Right cardiac atrium (tissue), 5 donors: ENCODE measurements at places on chromosomes 12 and 14.

DNA sequence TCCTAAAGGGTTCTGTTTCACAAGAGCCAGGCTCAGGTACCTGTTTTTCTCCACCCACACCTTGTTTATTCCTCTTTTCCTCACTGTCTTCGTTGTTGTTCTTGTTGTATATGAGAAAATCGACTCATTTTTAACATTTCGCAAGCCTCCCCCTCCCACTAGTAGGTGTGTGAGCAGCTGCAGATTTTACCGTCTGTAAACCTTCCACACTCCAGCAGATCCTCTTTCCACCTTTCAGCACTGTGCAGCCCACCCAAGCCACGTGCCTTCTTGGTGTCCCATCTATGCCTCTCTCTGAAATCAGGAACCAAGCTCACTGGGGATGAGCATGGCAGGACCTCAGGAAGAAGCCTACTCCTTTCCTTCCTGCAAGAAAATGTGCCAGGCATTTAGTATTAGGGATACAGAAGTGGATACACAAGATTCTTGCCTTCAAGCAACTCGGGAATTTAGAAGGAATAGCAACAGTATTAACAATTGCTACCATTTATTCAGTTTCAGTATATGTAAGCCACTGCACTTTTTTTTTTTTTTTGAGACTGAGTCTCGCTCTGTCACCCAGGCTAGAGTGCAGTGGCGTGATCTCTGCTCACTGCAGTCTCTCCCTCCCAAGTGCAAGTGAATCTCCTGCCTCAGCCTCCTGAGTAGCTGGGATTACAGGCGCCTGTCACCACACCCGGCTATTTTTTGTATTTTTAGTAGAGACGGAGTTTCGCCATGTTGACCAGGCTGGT, 113.6 kb downstream of the CHST11 start:
- no peak for DNase-seq

DNA sequence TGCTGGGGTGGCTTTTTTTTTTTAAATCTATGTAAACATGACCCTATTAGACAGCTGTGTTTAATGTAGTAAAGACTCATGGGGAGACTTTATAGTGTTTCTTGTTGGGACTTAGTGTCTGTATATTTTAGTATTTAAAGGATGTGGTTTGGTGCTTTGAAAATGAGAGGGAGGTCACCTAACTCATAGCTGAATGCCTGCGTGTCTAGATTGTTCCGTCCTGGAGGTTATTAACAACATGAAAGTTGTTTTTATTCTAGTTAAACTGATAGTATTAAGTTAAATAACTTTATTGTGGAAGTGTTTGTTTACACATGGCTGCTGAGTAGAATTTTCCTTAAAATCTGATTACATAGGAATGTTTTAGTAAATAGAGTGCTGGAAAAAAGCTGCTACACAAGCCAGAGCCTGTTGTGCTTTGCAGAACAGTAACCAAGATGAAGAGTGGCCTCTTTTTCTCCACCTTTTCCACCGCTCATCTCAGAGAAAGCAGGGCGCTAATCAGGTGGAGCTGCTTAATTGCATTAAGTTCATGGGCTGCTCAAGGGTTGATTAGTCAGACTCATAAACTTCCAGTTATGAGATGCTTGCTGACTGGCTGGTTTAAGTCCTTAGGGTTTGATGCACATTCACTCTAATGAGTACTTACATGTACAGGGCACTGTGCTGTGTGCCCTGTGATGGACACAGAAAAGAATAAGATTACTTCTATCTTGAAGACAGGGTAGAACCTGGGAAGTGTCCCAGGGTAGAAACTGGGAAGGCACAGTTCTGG, 62.7 kb downstream of the FBXO34 start:
- no peak for DNase-seq

GRCh38 chr12:3241621-3242020, 164.4 kb downstream of the TSPAN9 start:
- DNase-seq: no peak

GRCh38 chr12:24730489-24730896, 218.4 kb downstream of the BCAT1 start:
- DNase-seq: no peak

DNA sequence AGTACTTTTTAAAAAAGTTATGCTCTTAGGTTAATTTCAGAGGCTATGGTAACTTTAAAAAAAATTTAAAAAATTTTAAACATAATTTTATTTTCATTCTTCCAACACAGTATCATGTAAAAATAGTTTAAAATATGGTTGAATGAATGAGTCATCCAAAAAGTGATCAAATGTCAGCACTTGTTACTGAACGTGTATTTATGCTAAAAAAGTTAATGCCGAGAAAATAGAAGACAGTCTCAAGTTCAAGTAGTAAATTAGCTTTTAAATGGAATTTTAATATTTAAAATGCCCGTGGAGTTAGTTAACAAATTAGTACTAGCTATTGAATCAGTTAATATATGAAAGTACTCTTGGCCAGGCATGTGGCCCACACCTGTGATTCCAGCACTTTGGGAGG, 4.8 kb downstream of the AEBP2 start:
- DNase-seq: no peak
